ENCODE measurements at places on chromosomes 5 and 9.

DNA sequence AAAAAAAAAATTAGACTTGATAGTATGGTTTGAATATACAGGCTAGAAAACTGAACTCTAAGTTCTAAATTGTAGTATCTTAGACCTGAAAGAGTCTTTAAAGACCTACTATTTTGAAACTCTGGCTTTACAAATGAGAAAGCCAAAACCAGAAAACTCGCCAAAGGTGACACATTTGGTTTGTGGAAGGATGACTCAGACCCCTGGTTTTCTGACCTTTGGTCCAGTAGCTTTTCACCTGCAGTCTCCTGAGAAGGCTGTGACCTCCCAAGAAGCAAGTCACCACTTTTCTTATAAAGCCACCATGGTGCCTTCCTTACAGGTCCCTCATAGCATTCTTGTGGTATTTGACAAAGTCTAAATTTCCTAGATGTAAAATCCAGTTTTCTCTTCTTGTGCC lies 102.1 kb upstream of the CEP78 start:
- DNase-seq, result no peak

DNA sequence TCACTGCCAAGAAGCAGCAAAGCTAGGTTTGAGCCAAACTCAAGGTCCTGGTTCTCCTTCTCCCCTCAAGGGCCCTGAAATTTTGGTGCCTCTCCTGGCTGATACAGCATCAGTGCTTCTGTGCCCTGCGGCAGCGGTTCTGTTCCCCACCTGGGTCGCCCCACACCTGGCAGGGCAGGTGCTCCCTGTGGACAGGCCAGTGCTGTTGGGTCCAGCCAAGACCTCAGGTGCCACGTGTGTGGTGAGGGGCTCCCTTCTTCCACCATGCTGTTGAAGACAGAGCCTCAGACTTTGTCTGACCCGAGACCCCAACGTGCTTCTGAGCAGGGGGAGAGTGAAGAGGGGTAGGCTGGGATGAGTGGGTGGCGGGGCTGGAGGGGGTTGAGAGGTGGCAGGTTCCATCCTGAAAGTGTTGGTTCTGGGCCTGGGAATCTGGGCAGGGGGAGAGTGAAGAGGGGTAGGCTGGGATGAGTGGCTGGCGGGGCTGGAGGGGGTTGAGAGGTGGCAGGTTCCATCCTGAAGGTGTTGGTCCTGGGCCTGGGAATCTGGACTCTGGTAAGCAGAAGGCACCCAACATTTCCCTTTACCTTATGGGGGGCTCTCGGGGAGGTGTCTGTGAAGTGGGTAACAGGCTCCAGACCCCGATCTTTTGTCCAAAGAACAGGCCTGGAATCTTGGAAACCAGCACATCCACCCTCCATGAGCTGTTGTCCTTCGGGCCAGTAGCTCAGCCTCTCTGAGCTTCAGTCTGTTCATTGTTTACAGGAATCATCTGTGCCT lies 2.3 kb downstream of the PLEKHG4B start:
- DNase-seq, result no peak

GRCh38 chr5:147558826-147559225 lies 49.0 kb upstream of the DPYSL3 start:
- no peak for DNase-seq

GRCh38 chr9:82989929-82990328 lies 73.0 kb downstream of the RASEF start:
- no peak for DNase-seq

DNA sequence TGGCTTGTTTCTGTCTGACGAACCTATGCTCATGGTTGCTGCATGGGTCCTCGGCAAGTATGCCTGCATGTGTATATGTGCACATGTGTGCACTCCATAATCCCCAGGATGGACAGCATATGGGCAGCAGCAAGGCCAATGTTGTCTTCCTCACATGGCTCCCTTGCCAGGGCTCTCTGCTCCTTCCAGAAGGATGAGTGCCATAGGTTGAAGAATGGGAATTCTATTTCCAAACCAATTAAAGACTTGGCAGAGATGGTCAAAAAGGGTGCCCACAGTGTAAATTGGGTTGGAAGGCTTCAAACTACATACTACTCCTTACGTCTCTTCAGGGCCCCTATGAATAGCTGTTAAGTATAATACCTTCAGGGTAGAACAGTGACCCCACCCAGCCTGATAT lies 212.1 kb downstream of the PBX3 start:
- no peak for DNase-seq

DNA sequence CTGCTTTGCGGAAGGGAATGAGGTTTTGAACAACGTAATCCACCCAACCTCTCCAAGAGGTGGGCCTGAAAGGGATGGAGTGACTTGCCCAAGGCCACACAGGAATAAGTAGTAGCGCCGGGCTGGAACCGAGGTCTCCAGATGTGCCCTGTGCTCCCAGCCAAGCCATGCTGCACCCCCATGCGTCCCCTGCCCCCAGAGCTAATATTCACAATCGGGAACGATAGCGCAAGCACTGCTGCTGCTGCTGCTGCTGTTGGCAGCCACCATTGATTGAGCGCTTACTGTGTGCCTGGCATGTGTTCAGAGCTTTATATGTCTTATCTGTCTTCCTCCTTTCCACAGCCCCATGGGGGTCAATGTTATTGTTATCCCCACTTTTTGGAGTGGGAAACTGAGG lies 43.9 kb downstream of the AMBP start:
- DNase-seq, result no peak

- DNase-seq, result no peak
Observed at GRCh38 chr5:39100301-39100850, 26.2 kb upstream of the RICTOR start.

- DNase-seq, result no peak
Observed at GRCh38 chr5:74374656-74375055, 265.9 kb downstream of the ENC1 start.
